ENCODE measurements at places on chromosomes 4 and X.

DNA sequence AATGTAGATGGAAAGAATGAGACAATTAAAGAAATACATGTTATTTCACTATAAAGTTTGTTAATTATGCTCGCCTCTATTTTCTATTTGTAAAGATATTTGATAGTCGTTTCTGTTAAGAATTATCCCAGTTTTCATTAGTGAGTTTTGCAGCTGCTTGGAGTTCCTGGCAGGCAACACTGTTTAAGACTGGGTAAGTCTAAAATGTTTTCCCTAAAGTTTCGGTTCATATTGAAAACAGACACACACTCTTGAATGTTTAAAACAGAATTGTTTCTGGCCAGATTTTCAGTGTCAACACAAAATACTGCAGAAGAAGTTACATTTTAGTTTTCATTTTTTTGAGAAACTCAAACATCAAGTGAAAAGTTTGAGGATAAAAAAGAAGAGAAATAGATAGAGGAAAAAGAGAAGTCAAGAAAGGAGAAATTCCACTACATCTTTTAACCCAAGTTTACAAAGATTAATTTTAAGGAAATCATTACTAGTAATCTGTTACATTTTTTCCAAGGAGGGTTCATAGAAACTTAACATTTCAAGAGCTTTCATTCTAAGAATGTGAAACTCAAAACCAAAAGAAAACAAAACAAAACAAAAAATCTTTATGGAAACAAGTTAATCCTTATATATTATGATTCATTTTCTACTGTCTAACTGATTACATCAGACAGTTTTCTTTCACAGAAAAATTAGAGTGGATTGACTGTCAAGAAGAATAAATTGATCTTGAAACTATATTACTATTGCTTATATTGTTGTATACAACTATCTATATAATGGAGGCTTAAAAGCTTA is 305.5 kb downstream of the FAT4 start:
- H3K4me1 ChIP-seq, result no peaks in the 10 kb centered on the region
- no peaks in the 10 kb centered on the region for H3K27me3 ChIP-seq
- H3K27ac ChIP-seq, result no peak overlapping the region

- H3K4me1 ChIP-seq, result no peaks in the 10 kb centered on the region
- H3K36me3 ChIP-seq, result no peaks in the 10 kb centered on the region
- no peak within 1 kb of the TSS for H3K27ac ChIP-seq
- no peak within 1 kb of the TSS for H3K4me3 ChIP-seq
- H3K27me3 ChIP-seq, result peaks cover 13% of the 10 kb centered on the region
Observed at GRCh38 chrX:15664487-15665444, at the start of gene CLTRN. CLTRN (minus strand) TSS chrX:15664805; CDS start chrX:15664775, 30 bp downstream.

DNA sequence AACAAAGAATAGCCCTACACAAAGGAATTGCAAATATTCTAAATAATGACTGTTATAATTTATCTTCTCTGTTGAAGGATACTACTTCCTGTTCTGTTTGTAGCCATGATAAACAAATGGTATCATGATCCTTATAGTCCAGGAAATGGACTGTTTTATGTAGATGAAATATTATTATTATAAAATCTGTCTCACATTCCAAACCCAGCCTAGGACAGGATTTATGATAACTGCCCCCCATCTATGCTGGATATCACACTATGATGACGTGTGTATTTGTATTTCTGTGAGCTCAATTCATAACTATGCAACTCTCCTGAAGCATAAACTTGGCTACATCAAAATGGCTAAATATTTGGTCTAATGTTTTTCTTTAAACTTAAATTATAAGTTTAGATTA is 21.3 kb downstream of the DMD start:
- H3K27ac ChIP-seq, result no peak overlapping the region
- H3K27me3 ChIP-seq, result no peaks in the 10 kb centered on the region
- H3K4me1 ChIP-seq, result no peaks in the 10 kb centered on the region
- no peaks in the 10 kb centered on the region for H3K36me3 ChIP-seq
- no peak overlapping the region for H3K4me3 ChIP-seq

DNA sequence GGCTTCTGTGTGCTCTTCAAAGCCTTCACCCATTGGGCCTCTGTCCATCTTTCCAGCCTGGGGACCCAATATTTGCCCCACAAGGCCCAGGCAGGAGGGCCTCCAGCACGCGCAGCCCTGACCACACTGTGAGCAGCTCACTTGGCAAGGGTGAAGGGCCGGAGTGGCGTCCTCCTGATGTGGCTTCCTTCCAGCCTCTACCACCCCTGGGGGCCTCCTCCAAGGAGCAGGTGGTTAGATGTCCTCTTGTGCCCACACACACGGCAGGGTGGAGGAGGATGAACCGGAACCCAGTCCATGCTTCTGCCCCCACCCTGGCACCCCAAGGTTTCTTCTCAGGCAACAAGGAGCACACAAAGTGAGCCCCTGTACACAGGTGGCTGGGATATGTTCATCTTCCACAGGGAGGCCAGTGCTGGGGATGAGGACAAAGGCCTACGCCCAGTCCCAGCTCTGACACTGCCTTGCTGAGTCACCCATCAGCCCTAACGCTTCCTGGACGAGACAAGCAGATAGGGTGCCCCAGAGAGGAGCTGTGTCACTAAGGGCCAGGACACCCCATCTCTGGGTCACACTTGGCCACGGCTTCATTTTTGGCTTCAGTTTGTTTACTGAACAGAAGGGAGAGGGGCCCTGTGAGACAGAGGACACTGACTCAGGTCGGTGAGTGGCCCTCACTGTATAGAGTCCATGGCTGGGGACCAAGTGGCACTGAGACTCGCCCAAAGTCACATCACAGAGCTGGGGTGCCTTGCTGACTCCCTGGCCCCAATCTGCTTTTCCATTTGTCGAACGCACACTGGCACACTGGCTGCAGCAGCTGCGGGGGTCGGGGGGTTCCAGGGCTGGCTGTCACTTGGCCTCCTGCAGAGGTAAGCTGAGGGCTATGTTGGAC is 1.9 kb downstream of the UBL4A start:
- H3K27me3 ChIP-seq, result no peaks in the 10 kb centered on the region
- H3K36me3 ChIP-seq, result peaks cover 18% of the 10 kb centered on the region
- peak overlapping the region; percentile 46 for H3K27ac ChIP-seq

- no peak overlapping the region for H3K4me3 ChIP-seq
- no peaks in the 10 kb centered on the region for H3K36me3 ChIP-seq
- DNase-seq, result no peak
- no peaks in the 10 kb centered on the region for H3K27me3 ChIP-seq
- H3K4me1 ChIP-seq, result no peaks in the 10 kb centered on the region
- H3K27ac ChIP-seq, result no peak overlapping the region
Observed at GRCh38 chr4:164193676-164194075, 560.3 kb upstream of the SMIM31 start.

DNA sequence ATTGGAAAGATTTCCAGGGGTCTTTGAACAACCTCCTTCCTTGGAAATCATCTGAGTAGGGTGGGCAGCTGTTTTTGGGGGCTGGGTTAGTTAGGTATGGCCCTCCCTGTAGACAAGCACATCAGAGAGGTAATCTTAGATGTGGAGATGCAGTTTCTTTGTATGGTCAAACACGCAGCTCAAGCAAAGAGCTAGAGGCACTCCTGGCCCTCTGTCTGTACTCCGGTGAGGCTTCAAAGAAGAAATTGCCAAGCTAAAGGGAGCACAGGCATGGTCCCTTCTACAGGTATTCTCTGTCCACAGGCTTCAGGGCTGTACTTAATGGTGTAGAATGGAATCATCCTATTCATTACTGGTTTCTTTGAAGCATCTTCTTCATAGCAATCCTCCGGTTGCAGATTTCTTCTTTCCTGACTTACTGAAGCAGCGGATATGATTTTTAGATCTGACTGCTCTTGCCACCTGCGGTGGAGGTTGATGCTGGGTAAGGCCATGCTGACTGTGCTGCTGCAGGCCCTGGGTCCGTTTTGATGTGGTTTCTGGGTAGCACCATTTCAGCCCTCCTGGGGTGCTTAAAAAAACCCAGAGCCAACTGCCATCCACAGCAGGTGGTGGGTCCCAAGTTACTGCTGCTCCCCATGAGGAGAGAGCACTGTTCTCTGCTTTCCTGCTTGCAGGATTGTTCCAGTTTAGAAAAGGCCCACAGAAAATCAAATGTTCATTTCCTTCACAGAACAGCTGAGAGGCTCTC is 318.9 kb upstream of the GATB start:
- peak overlapping the region; percentile 84 for H3K27ac ChIP-seq
- peak; percentile 55 for DNase-seq
- no peaks in the 10 kb centered on the region for H3K27me3 ChIP-seq
- peak overlapping the region; percentile 6 for H3K4me3 ChIP-seq
- no peaks in the 10 kb centered on the region for H3K36me3 ChIP-seq

DNA sequence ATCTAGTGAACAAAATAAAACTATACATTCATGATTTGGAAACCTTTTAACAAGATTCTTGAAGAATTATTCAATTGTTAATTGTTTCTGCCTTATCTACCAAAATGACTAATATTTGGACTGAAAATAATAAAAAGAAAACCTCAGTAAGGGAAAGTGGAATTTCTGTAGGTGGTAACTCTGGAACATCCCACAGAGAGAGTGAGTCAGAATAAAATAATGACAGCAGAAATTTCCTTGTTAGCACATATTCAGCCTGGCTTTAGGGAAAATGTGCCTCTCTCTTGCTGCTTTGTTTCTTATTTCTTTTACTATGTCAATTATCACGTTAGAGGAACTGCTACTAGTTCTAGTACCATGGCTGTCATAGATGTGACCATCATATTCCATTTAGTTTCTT is 421.5 kb upstream of the GNPDA2 start:
- DNase-seq, result no peak
- H3K27me3 ChIP-seq, result no peaks in the 10 kb centered on the region
- no peak overlapping the region for H3K27ac ChIP-seq
- H3K36me3 ChIP-seq, result no peaks in the 10 kb centered on the region
- H3K4me1 ChIP-seq, result no peaks in the 10 kb centered on the region

GRCh38 chr4:81789741-81790399 is 318.2 kb upstream of the RASGEF1B start:
- no peaks in the 10 kb centered on the region for H3K36me3 ChIP-seq
- no peaks in the 10 kb centered on the region for H3K27me3 ChIP-seq
- H3K4me1 ChIP-seq, result peaks cover 21% of the 10 kb centered on the region
- DNase-seq, result no peak
- no peak overlapping the region for H3K4me3 ChIP-seq

DNA sequence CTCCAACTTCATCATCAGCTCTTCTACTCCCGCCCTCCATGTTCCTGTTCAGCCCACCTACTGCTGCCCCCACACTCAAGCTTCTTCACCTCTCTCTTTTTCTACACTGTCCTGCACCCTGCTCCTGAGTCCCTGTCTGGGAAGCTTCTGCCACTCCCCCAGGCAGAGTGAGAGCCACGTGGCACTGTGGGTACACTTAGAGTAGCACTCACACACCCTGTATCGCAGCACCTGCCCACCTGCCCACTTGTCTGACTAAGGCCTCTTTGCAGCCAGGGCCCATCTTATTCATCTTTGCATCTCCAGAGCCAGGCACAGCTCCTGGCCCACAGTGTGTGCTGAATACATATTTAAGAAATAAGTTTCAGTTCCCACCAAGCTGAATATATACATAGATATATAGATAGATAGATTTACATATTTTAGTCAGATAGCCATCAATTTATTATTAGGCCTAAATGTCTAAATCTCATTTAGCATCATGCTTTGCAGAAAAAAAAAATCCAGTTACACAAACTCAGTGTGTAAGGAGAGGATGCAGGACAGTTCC is 24.9 kb downstream of the CCDC149 start:
- no peak overlapping the region for H3K4me3 ChIP-seq
- no peak overlapping the region for H3K27ac ChIP-seq
- H3K27me3 ChIP-seq, result peaks cover 2% of the 10 kb centered on the region
- DNase-seq, result no peak
- H3K36me3 ChIP-seq, result no peaks in the 10 kb centered on the region
- H3K4me1 ChIP-seq, result no peaks in the 10 kb centered on the region

DNA sequence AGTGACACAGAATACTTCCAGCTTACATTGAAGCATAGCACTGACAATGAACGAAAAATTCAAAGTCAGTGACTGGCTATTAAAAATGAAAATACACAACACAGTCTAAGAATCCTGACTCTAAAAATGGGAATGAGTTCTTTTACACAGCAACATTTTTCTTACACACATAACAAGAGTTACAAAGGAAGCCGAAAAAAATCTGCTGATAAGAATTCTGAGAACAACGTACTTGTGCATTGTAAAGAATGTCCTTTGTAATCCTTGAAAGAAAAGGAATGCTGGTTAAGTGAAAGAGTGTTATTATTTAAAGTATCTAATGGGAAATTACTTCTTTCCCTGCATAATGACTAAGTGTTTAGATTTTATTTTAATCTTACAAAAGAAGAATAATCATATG is 199.4 kb downstream of the PRDM5 start:
- DNase-seq, result no peak
- peaks cover 1% of the 10 kb centered on the region for H3K27me3 ChIP-seq
- no peak overlapping the region for H3K27ac ChIP-seq
- H3K36me3 ChIP-seq, result no peaks in the 10 kb centered on the region
- H3K4me3 ChIP-seq, result no peak overlapping the region
- no peaks in the 10 kb centered on the region for H3K4me1 ChIP-seq

DNA sequence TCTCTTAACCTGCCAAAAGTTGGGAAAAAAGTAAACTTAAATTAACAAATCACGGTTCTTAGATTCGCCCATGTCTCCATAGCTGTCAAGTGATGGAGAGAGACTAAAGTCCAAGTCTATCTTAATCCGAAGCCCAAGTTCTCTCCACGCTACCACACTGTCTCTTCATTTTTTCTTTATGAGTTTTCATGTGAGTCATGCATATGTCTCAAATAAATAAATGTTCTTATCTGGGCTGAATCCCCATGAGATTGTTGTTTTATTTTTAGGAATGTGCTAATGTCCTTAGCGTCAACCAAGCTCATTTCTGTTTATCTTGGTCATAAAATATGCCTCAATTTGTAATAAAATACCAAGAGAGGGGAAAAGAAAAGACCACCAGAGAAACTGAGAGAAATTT is 169.3 kb downstream of the RCHY1 start:
- no peak for DNase-seq
- no peaks in the 10 kb centered on the region for H3K27me3 ChIP-seq
- no peak overlapping the region for H3K27ac ChIP-seq

GRCh38 chr4:185822791-185823190 is 10.8 kb upstream of the SORBS2 start:
- H3K27me3 ChIP-seq, result no peaks in the 10 kb centered on the region
- H3K27ac ChIP-seq, result no peak overlapping the region
- DNase-seq, result no peak
- no peaks in the 10 kb centered on the region for H3K4me1 ChIP-seq

- H3K27ac ChIP-seq, result no peak overlapping the region
- no peaks in the 10 kb centered on the region for H3K27me3 ChIP-seq
- no peak overlapping the region for H3K4me3 ChIP-seq
Observed at GRCh38 chrX:18946157-18946556, 37.8 kb downstream of the PHKA2 start.

DNA sequence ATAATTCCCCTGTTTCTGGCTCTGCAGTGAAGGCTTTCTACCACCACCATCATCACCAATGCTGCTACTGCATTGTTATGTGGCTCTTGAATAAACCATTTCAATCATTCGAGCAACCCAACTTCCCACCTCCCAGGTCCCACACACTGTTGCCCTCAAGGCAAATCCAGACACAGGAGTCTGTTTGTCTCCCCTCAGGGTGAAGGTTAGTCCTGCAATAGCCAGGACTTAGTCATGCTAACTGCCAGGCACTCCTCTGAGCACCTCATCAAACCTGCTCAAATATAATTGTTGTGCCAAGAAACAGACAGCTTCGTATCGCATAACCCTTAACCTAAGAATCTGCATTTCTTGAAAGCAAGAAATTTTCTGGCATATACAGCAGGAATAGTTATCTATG is 213.2 kb downstream of the KDR start:
- peaks cover 4% of the 10 kb centered on the region for H3K4me1 ChIP-seq
- H3K36me3 ChIP-seq, result no peaks in the 10 kb centered on the region
- H3K27ac ChIP-seq, result no peak overlapping the region
- no peak for DNase-seq
